ENCODE measurements at places on chromosomes 2 and 18.

DNA sequence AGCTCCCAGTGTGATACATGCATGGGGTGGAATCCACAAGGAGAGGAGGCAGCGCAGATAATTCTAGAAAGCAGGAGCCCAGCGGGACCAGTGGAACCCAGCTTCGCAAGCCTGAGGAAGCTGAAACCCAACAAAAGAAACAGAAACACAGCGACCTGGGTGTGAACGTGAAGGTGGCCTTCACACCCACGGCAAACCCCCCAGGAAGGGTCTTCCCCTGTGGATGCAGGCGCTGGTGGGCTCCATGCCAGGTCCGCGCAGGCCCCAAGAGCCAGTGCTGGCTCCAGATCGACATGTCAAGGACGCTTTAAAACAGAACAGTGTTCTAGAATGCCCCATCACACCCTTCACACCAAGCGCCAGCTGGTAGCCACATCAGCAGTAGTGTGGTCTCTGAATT, 22.1 kb downstream of the KIF1A start:
- no peak for DNase-seq

DNA sequence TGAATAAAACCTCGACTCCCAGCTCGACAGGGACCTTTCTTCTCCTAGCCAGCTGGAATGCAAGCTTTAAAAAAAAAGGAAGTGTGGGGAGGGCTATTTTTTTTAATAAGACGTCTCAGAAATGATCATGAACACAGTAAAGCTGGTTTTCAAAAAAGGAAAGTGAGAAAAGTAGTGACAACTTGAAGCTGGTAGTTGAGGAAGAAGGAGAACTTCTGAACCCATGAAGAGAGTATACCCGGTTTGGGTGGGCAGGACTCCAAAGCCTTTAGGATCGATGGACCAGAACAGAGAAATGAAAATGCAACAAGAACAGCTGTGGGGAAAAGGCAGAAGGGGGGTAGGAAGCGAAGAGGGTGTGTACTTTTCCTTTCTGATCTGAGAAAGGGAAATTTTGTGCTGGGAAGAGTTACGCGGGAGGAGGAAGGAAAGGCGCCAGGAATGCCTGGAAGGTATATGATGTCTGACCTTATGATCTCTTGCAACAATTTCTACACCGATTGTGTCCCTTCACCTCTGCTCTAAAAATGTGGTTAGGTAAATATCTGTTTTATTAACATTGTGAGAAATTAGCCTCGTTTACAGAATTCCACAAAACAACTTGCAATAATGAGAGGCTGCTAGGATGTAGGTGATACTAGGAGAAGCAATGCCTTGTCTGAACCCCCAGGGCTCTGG, 22.6 kb upstream of the CYP1B1 start:
- DNase-seq, result no peak

- DNase-seq, result no peak
Observed at GRCh38 chr2:169839954-169840746, 12.9 kb downstream of the UBR3 start.

GRCh38 chr18:42480441-42480840, 525.4 kb downstream of the PIK3C3 start:
- no peak for DNase-seq

- no peak for DNase-seq
Observed at GRCh38 chr2:180507028-180507427, 473.4 kb upstream of the UBE2E3 start.

DNA sequence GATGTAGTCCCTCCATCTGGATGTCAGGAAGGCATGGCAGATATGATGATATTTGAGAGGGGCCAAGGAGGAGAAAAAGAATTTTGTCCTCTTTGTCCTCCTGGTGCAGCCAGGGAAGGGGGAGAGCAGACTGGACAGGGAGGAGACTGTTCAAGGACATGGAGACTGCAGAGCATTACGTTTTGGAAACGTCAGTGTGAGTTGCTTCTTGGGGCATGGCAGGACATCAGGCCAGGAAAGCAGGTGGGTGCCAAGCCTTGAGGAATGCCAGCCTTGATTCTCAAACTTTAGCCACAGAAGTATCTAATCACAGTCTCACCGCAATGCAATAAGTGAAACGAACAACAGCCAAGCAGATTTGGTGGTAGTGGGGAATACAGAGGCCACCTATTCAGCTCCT, 66.2 kb downstream of the BMP10 start:
- DNase-seq, result no peak

DNA sequence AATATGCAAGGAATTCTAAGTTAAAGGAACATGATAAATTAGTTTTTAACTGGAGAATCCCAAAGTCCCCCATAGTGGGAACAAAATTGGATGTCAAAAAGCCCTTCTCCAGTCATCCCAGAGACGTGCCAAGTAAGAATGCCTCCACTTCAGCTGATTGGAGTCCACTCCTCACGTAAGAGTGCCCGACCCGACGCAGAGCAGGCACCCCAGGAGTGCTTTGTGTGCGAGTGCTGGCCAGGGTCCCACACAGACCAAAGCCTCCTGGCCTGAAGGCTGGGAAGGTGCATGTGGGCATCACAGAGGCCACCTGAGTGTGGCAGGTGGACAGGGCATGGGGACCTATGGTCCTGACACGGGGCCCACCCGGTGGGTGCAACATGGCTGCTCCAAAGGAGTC, 183.5 kb downstream of the GLI2 start:
- DNase-seq, result no peak

Data from breast epithelium (tissue), 4 donors.